Gastroesophageal sphincter (tissue), 4 donors: ENCODE measurements at places on chromosomes 1 and 21.

DNA sequence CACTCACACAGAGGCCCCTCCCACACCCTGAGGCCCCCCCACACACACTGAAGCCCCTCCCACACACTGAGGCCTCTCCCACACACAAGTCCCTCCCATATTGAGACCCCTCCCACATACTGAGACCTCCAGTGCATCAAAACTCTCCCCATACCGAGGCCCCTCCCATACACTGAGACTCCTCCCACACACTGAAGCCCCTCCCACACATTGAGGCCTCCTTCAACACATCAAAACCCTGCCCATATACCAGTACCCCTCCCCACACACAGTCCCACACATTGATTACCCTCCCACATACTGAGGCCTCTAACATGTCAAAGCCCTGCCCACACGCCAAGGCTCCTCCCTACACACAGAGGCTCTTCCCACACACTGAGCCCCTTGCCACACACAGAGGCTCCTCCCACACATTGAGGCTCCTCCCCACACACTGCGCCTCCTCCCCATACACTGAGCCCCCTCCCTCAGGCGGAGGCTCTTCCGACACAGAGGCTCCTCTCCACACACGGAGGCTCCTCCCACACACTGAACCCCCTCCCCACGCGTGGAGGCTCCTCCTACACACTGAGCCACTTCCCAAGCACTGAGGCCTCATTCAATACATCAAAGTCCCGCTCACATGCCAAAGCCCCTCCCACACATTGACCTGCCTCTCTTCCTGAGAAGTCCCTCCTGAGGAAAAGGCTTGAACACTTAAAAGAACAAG is 392.3 kb downstream of the CAMTA1 start:
- ATAC-seq, result no peak

GRCh38 chr1:182246783-182247182 is 144.8 kb downstream of the GLUL start:
- ATAC-seq, result no peak

- no peak for ATAC-seq
Measured at GRCh38 chr1:222372221-222372620, 175.7 kb downstream of the HHIPL2 start.

- ATAC-seq, result no peak
Measured at GRCh38 chr1:89610457-89611011, 22.4 kb upstream of the LRRC8C start.

- ATAC-seq, result no peak
Measured at GRCh38 chr1:19764848-19765247, 34.9 kb downstream of the TMCO4 start.

DNA sequence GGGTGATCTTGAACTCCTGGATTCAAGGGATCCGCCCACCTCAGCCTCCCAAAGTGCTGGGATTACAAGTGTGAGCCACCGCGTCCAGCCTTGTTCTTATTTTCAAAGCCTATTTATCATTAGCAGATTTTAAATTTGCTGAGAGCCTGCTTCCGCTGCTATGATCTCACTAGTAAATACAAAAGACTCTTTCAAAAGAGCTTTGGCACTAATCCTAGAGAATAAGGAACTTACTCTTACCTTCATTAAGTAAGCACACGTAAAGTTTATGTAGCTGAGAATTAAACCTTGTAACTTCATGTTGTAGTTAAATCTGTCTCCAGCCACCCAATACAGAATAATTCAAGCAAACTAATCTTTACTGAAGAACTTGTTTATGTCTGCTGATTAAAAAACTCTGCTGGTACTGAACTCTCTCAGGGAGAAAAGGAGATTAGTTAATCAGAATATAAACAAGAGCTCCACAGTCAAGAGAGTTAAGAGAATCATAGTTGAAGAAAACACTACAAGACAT is 72.3 kb downstream of the RUSC1 start:
- no peak for ATAC-seq

- no peak for ATAC-seq
Measured at GRCh38 chr1:224185208-224185607, 2.2 kb downstream of the DEGS1 start.

- no peak for ATAC-seq
Measured at GRCh38 chr1:82185084-82185483, 384.4 kb downstream of the ADGRL2 start.

- no peak for ATAC-seq
Measured at GRCh38 chr1:172085317-172085716, 244.0 kb downstream of the DNM3 start.

- ATAC-seq, result no peak
Measured at GRCh38 chr21:14942801-14943490, 121.9 kb downstream of the NRIP1 start.
